ENCODE measurements at places on chromosomes 6 and 20. TPM values are rescaled to one million over a fixed set of nuclear protein-coding genes. Genes with fewer than 3 reads are reported as not detected.

GRCh38 chr6:111683749-111684267, 78.1 kb upstream of the TRAF3IP2 start:
- DNase-seq = no peak
- H3K4me3 ChIP-seq = no peak overlapping the region
- peaks cover 17% of the 10 kb centered on the region for H3K36me3 ChIP-seq
- no peaks in the 10 kb centered on the region for H3K27me3 ChIP-seq

The LY6G6C gene
- polyA plus RNA-seq = not detected

The OPN5 gene
- polyA plus RNA-seq = not detected

DNA sequence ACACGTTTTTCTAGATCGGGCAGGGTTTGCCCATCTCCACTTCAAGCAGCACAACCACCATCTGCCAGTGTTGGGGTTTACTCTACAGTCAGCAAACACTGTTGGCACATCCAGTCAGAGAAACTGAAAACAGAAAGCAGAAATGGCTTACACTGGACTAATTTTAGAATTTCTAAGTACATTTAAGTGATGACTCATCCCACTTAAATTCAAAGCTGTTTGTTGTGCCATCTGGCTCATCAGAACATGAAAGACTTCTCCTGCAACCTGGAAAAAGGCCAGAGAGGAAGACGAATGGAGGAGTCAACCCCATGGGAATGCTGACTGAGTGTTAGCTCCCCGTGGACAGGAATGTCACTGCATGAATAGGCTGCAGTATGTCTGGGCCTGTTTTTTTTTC, 21.8 kb downstream of the FAM209B start:
- no peak for DNase-seq
- no peaks in the 10 kb centered on the region for H3K36me3 ChIP-seq
- H3K4me1 ChIP-seq = peaks cover 16% of the 10 kb centered on the region
- H3K27ac ChIP-seq = peak overlapping the region; percentile 53
- H3K27me3 ChIP-seq = no peaks in the 10 kb centered on the region

DNA sequence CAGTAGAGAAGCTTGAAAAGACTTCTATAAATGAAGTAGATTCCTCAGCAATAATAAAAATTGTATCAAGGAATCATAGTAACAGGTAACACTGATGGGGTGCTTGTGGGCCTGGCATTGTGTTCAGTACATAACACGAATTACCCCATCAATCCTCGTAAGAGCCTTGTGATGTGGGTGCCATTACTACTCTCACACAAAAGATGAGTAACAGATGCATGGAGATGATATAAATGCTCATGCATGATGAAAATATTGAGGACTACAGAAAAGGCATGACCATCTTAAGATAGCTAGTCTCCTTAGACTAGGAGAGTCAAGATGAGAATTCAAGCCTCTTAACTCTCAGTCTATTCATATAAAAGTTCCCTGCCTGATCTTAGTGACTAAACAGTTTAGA, 158.1 kb downstream of the KIF6 start:
- no peak overlapping the region for H3K4me3 ChIP-seq
- no peak for DNase-seq
- no peaks in the 10 kb centered on the region for H3K36me3 ChIP-seq
- H3K27me3 ChIP-seq = no peaks in the 10 kb centered on the region
- H3K4me1 ChIP-seq = no peaks in the 10 kb centered on the region

DNA sequence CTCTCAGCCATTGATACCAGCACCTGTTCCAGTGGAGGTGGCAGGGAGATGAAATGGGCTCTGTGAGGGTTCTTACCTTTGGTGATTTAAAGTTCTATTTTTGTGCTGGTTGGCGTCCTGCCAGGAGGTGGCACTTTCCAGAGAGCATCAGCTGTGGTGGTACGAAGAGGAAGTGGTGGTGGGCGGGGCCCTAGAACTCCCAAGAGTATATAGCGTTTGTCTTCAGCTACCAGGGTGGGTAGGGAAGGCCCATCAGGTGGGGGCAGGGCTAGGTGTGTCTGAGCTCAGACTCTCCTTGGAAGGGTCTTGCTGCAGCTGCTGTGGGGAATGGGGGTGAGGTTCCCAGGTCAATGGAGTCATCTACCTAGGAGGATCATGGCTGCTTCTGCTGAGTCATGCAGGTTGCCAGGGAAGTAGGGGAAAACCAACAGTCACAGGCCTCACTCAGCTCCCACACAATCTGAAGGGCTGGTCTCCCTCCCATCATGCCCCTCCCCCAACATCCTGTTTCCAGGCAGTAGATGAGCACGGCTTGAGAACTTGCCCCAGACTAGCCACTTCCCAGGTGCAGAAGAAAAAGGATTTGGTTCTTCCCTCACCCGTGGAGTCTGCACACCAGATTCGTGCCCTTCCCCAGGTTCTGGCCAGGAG, 46.6 kb downstream of the MOXD1 start:
- H3K4me1 ChIP-seq = peaks cover 11% of the 10 kb centered on the region
- DNase-seq = peak; percentile 93
- H3K4me3 ChIP-seq = no peak overlapping the region
- no peaks in the 10 kb centered on the region for H3K27me3 ChIP-seq

DNA sequence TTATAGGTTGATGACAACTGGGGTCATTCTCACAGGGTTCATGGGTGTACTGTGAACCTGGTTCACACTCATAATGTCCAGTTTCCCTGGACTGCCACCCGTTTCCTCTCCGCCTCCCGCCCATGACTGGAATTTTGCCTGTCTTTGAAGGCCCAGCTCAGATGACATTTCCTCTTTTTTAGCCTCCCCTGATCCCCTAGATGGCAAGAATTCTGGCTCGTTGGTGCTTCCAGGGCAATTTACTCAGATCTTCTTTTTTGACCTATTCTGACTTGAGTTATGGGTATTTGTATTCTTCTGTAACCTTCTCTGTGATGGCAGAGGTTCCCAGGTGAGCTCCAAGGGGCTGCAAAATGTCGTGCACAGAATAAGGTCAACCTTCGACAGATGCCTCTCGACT, 5.7 kb upstream of the CITED2 start:
- no peaks in the 10 kb centered on the region for H3K27me3 ChIP-seq
- H3K4me1 ChIP-seq = peaks cover 34% of the 10 kb centered on the region
- no peak overlapping the region for H3K27ac ChIP-seq
- DNase-seq = no peak

DNA sequence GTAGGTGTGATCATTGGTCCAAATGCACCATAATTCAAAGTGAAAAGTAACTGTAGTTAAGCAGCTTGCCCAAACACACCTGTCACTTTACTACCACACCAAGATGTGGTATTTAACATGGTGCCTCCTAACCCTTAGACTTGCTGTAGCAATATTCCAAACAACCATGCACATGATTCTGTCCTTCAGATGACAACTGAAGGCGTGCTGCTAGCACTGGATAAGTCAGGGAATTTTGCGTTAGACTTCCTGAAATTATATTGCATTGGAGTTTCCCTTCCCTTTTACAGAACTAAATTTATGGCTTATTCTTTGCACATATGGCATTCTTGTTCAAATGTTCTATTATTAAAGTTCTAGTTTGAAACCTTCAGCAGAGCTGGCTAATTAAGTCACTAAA, 106.2 kb downstream of the ARHGAP18 start:
- peaks cover 4% of the 10 kb centered on the region for H3K4me1 ChIP-seq
- no peak for DNase-seq
- H3K27me3 ChIP-seq = no peaks in the 10 kb centered on the region
- no peak overlapping the region for H3K27ac ChIP-seq
- peaks cover 25% of the 10 kb centered on the region for H3K36me3 ChIP-seq

The SLC17A1 gene
- not detected for polyA plus RNA-seq

DNA sequence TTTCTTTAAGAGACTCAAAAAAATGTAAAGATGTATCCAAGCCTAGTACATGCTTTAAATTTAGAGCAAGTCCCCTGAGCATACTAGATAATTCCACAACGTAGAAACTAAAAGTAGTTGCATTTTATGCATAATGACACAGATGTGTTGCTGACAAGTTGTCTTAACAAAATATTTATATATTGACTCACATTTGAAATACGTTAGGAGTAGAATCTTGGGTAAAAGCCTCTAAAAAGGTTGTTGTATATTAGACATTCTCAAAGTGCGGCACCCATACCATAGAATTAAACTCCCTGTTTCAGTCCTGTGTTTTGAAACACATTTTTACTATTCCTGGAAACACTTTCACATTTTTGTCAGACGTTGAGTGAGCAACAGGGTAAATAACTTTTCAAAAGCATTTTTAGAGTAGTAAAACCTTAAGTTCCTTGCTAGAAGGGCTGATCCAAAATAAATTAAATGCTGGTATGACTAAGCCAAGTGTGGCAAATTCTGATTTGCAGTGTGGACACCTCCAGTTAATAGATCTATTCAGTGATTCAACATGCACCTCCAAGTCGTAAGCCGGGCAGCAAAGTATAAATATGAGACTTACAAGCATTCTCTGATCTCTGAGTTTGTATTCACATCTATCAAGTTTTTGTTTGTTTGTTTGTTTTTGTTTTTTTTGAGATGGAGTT, 97.5 kb downstream of the GMDS start:
- H3K4me1 ChIP-seq = no peaks in the 10 kb centered on the region
- no peak overlapping the region for H3K27ac ChIP-seq
- H3K4me3 ChIP-seq = no peak overlapping the region
- no peak for DNase-seq
- H3K36me3 ChIP-seq = no peaks in the 10 kb centered on the region

The POPDC3 gene
- polyA plus RNA-seq = 0.24 TPM

- DNase-seq = no peak
- no peaks in the 10 kb centered on the region for H3K4me1 ChIP-seq
- H3K4me3 ChIP-seq = no peak overlapping the region
- H3K27ac ChIP-seq = no peak overlapping the region
These were observed 531.7 kb downstream of the TFAP2B start for GRCh38 chr6:51350308-51350904.

The NTSR1 gene
- 0.26 TPM for polyA plus RNA-seq

GRCh38 chr20:4154958-4155411, 139.6 kb upstream of the RNF24 start:
- no peak overlapping the region for H3K27ac ChIP-seq
- H3K4me3 ChIP-seq = no peak overlapping the region
- peak; percentile 81 for DNase-seq
- H3K4me1 ChIP-seq = peaks cover 19% of the 10 kb centered on the region
- no peaks in the 10 kb centered on the region for H3K36me3 ChIP-seq

- DNase-seq = no peak
- no peak overlapping the region for H3K27ac ChIP-seq
- H3K4me3 ChIP-seq = no peak overlapping the region
- no peaks in the 10 kb centered on the region for H3K27me3 ChIP-seq
These were observed 11.6 kb downstream of the NOTCH4 start for GRCh38 chr6:32212076-32212760.

- H3K36me3 ChIP-seq = no peaks in the 10 kb centered on the region
- no peak overlapping the region for H3K4me3 ChIP-seq
- H3K27me3 ChIP-seq = no peaks in the 10 kb centered on the region
These were observed 133.0 kb upstream of the FLRT3 start for GRCh38 chr20:14470231-14470899.

DNA sequence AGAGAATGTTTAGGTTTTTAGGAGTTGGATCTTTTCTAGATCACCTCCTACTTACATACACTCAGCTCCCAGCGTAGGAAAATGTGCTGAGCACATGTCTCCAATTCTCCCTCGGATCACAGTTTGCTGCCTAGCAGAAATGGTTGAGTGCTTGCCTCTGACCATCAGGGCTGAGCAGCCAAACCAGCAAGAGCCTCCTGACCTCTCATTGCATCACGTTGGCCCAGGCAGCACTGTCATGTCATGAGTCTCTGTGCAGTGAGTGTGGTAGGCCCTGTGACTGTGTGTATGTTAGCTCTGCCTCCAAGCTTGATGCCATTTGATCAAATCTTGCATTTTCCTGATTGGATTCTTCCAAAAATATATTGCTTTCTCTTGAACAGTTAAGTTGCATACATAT, 112.0 kb downstream of the LRRC1 start:
- H3K27ac ChIP-seq = no peak overlapping the region
- no peak for DNase-seq
- no peak overlapping the region for H3K4me3 ChIP-seq
- H3K4me1 ChIP-seq = no peaks in the 10 kb centered on the region
- H3K27me3 ChIP-seq = no peaks in the 10 kb centered on the region

DNA sequence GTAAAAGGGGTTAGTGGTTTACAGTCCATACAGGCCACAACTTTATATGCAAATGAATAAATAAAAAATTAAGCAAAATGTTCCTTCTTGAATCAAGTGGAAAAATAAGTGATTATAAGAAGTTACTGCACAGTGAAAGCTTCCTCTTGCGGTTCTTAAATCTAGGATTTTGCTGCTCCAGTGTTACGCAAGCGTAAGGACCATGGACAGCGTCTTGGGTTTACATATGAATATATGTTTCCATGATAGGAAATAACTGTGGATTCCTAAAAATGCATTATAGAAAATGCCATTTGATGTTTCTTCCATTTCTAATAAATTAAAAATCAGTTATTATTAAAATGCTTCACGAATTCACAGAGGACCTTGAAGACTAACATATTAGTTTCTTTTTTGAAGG, 176.6 kb upstream of the POU3F2 start:
- H3K4me1 ChIP-seq = no peaks in the 10 kb centered on the region
- no peak overlapping the region for H3K27ac ChIP-seq
- DNase-seq = no peak
- no peaks in the 10 kb centered on the region for H3K36me3 ChIP-seq

DNA sequence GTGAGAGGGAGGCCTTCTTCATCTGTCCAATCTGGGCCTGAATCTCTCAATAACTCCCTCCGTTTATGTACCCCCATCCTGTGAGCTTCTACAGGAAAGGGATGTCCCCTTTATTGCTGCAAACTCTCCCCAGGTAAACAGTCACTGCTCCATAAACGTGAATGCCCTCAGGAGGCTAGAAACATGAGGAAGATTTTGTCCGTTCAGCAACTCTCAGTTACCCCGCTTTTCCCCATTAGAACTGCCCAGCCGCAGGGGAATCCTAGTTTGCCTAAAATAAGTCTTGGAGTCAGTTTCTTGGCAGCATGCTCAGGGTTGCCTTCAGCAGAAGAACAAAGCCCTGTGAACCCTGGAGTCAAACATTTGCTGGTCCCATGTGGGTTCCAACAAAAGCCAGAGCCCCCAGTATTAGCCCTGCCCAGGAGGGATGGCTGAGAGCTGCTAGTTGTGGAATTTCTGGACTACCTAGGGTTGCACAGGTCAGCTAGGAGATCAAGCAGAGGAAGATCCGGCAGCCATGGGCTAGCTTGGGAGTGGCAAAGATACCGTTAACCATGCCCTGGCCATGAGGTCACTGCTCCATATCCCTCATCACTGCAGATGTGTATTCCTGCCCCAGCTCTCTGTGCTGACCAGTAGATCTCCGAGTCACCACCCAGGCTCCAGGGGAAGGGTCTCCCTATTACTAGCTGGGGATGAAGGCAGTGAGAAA, 640 bp downstream of the LRRN4 start:
- peaks cover 14% of the 10 kb centered on the region for H3K27me3 ChIP-seq
- no peaks in the 10 kb centered on the region for H3K4me1 ChIP-seq
- H3K27ac ChIP-seq = no peak overlapping the region
- no peak for DNase-seq

The TLDC2 gene
- 0.16 TPM for polyA plus RNA-seq

Data from spleen (tissue), 13 donors.